H1 (cell line): ENCODE measurements at places on chromosomes 11 and 22. TPM values are rescaled to one million over a fixed set of nuclear protein-coding genes. Genes with fewer than 3 reads are reported as not detected.

GRCh38 chr11:119895981-119896380 lies 167.0 kb upstream of the NECTIN1 start:
- H3K36me3 ChIP-seq = no peaks in the 10 kb centered on the region
- H3K27ac ChIP-seq = no peak overlapping the region
- H3K4me1 ChIP-seq = no peaks in the 10 kb centered on the region

- no peaks in the 10 kb centered on the region for H3K27me3 ChIP-seq
- no peaks in the 10 kb centered on the region for H3K36me3 ChIP-seq
- no peak for DNase-seq
- H3K27ac ChIP-seq = no peak overlapping the region
- no peaks in the 10 kb centered on the region for H3K4me1 ChIP-seq
- H3K4me3 ChIP-seq = no peak overlapping the region
Measured at GRCh38 chr22:29194184-29194583, 11.5 kb upstream of the EMID1 start.

DNA sequence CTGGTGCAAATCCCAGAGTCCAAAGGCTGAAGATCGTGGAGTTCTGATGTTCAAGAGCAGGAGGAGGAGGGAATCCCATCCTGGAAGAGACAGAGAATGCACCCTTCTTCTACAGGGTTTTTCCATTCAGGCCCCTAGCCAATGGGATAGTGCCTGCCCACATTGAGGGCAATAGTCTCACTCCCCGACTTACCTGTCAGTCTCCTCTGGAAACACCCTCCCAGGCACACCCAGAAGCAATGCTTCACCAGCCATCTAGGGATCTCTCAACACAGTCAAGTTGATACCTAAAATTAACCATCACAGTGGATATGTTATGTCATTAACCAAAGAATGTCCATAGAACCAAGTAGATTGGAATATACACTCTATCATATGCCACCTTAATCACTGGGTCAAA lies 72.9 kb downstream of the FAM83F start:
- H3K4me1 ChIP-seq = no peaks in the 10 kb centered on the region
- no peak for DNase-seq
- H3K27me3 ChIP-seq = no peaks in the 10 kb centered on the region
- no peaks in the 10 kb centered on the region for H3K36me3 ChIP-seq

DNA sequence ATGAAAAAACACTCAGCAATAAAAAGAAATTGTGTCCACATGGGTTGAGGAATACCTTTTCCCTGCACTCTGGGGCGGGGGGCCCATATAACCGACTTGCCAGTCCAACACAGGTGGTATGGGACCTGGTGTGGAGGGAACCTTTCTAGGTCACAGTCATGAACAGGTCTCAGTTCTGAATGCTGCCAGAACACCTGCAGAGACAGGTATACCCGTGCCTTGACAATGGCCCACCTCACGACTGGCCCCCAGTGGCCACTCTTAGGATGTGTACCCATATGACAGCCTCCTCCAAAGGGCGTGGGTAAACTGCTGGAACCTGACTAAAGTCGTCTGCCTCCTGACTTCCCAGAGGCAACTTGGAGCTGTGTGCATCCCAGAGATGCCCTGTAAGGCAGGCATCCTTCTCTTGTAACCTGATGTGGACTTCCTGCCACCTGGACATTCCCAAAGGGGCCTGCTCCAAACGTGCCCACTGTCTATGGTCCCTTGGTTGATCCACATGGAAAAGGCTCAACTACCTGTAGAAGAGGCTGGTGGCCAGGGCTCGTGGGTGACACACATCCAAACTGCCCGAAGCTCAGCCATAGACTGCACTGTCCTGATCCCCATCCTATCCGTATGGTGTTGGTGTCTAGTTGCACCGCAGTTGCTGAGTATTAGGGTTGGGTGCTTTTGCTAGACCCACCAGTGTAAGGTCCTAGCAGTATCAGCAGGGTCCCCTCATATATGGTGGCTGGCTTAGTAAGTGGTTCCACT lies 859.3 kb downstream of the BRD1 start:
- H3K27me3 ChIP-seq = no peaks in the 10 kb centered on the region
- no peak for DNase-seq

- H3K4me1 ChIP-seq = no peaks in the 10 kb centered on the region
- H3K27me3 ChIP-seq = peaks cover 1% of the 10 kb centered on the region
- H3K36me3 ChIP-seq = no peaks in the 10 kb centered on the region
- no peak overlapping the region for H3K27ac ChIP-seq
- peak; percentile 1 for DNase-seq
Measured at GRCh38 chr11:37812281-37812880, 1214.3 kb upstream of the RAG2 start.

DNA sequence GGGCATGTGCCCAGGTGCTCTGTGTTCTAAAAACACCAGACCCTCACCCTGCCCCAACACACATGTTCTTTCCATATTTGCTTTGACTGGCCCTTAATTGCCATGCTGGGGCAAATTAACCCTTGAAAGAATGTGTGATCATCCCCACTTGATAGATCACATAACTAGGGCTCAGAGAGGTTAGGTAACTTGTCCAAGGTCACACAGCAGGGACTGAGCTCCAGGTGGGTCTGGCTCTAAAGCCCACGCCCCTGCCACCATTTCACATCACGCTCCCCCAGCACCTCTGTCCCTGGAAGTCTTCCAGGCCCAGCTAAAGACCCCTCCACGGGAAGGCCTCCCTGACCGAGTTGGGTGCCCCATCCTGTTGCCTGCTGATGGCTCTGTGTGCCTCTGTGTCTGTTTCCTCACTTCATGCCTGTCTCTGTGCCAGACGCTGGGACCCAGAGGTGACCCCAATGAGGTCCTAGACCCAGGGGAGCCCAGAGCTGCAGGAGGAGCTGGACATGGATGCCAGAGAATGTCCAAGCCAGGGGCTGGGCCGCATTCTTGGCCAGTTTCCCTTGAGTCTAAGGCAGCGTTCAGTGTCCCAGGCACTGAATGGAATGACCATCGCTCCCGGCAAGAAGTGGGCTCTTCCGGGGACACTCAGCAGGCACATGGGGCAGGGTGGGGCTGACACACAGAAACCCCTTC lies 79.7 kb downstream of the MYO7A start:
- no peak for DNase-seq
- no peak overlapping the region for H3K4me3 ChIP-seq
- no peaks in the 10 kb centered on the region for H3K4me1 ChIP-seq
- H3K36me3 ChIP-seq = no peaks in the 10 kb centered on the region
- no peak overlapping the region for H3K27ac ChIP-seq

- no peak for DNase-seq
- no peaks in the 10 kb centered on the region for H3K36me3 ChIP-seq
- no peak overlapping the region for H3K4me3 ChIP-seq
- no peak overlapping the region for H3K27ac ChIP-seq
- peaks cover 1% of the 10 kb centered on the region; the same call in 1 of the 2 replicates for H3K4me1 ChIP-seq
Measured at GRCh38 chr11:19389787-19390303, 149.1 kb upstream of the E2F8 start.

GRCh38 chr11:1746511-1746931 lies 3.9 kb downstream of the IFITM10 start:
- no peak overlapping the region for H3K27ac ChIP-seq
- H3K36me3 ChIP-seq = no peaks in the 10 kb centered on the region
- H3K27me3 ChIP-seq = peaks cover 36% of the 10 kb centered on the region
- H3K4me3 ChIP-seq = no peak overlapping the region

- no peaks in the 10 kb centered on the region for H3K27me3 ChIP-seq
- H3K36me3 ChIP-seq = no peaks in the 10 kb centered on the region
- H3K27ac ChIP-seq = no peak overlapping the region
- no peak overlapping the region for H3K4me3 ChIP-seq
- DNase-seq = no peak
- no peaks in the 10 kb centered on the region for H3K4me1 ChIP-seq
Measured at GRCh38 chr11:112315057-112315720, 54.5 kb upstream of the PLET1 start.

DNA sequence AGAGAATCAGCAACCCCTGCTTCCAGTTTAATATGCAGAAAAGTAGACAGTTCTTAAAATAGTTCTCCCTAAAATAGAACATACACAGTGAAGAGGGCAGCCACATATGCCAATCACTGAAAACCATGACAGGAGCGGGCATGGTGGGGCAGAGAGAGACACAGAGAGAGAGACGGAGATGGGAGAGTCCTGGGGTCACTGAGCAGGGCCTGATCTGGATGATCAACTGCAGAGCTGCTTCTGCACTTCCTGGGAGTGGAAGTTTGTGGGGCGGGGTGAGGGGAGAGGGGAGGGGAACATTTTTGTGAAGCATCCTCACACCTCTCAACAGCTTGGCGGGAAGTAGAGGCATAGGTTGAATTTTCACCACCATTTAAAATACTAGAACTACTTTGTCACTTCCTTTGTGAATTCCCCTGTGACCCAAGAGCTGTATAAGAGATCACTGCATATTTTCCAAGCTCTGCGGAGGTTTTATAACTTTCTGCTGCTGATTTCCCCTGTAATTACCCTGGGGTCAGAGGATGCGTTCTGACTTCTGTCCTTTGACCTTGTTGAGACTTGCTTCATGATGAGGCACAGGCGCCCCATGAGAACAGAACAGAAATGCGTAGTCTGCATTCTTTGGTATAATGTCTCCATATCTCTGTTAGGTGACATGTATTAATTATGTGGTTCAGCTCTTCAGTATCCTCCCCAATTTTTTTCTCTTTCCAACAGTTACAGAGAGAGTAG lies 419.4 kb downstream of the BRD1 start:
- no peak for DNase-seq
- no peaks in the 10 kb centered on the region for H3K4me1 ChIP-seq
- no peak overlapping the region for H3K4me3 ChIP-seq
- H3K27ac ChIP-seq = no peak overlapping the region
- H3K27me3 ChIP-seq = no peaks in the 10 kb centered on the region
- H3K36me3 ChIP-seq = no peaks in the 10 kb centered on the region

DNA sequence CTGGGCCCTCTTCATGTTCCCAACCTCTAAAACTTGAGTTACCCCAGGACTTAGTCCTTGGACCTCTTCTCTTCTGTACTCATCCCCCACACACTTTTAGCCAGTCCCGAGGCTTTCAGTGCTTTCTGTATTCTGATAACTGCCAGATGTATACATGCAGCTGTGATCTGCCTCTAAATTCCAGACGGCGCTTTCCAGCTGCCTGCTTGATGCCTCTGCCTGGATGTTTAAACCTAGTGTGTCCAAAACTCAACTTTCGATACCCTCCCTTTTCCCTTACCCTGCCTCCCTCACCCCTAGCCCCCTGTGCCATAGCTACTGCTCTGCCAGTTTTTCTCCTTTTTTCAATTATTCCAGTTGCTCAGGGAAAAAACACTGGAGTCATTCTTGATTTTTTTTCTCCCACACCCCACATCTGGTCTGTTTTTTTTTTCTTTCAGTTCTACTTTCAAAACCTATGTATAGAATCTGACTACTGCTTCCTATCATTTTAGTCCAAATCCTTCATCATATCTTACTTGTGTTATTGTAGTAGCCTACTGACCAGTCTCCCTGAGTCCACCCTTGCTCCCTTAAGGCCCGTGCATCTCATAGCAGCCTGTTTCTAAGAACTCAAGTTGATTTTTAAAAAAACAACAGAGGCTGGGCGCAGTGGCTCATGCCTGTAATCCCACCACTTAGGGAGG lies 32.9 kb upstream of the TECTA start:
- no peaks in the 10 kb centered on the region for H3K27me3 ChIP-seq
- peaks cover 2% of the 10 kb centered on the region for H3K4me1 ChIP-seq
- no peak for DNase-seq
- no peak overlapping the region for H3K27ac ChIP-seq
- no peak overlapping the region for H3K4me3 ChIP-seq

GRCh38 chr11:44556735-44557409 lies 8.6 kb upstream of the CD82 start:
- peaks cover 16% of the 10 kb centered on the region for H3K4me1 ChIP-seq
- no peaks in the 10 kb centered on the region for H3K27me3 ChIP-seq
- no peak for DNase-seq
- no peaks in the 10 kb centered on the region for H3K36me3 ChIP-seq

DNA sequence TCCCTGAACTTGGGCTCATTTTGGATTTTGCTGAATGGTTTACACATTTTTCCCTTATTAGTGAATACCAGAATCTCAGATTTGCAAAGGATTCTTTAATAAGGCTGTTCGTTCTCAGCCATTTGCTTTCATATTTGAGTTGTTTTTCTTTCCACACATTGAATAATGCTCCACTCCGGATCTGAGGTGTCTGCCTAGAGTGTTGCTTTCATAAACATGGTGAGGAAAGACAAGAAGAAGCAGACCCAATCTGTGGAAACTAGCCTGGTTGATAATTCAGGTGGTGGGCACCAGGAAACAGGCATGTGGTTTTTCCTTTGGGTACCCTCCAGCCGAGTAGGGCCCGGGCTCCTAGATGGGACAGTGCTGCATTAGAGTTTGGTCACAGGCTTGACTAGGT lies 35.0 kb downstream of the LDLRAD3 start:
- H3K4me3 ChIP-seq = no peak overlapping the region
- DNase-seq = no peak
- no peak overlapping the region for H3K27ac ChIP-seq
- H3K27me3 ChIP-seq = no peaks in the 10 kb centered on the region
- H3K36me3 ChIP-seq = no peaks in the 10 kb centered on the region

DNA sequence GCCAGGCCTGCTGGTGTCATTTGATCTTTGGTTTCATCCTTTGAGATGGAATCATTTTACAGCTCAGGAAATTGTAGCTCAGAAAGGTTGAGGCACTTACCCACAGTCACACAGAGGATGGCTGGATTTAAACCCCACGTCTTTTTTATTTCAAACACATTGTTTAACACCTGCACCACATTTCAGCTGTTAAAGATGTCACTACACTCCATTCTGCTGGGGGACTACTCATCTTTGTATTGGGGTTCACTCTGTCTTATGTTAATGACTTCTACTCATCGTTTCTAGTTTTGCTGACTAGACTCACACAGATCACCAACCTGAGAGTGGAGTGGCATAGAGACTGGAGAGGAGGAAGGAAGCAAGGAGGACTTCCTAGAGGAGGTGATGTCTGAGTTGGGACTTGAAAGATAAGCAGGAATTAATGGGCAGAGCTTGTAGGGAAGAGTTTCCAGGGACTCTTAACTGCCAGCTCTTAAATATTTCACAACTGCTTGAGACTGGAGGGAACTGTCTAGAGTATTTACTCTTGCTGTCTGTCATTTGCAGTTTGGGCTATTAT lies 80.0 kb downstream of the TP53I11 start:
- peaks cover 6% of the 10 kb centered on the region for H3K4me1 ChIP-seq
- DNase-seq = no peak
- no peaks in the 10 kb centered on the region for H3K36me3 ChIP-seq
- no peaks in the 10 kb centered on the region for H3K27me3 ChIP-seq

DNA sequence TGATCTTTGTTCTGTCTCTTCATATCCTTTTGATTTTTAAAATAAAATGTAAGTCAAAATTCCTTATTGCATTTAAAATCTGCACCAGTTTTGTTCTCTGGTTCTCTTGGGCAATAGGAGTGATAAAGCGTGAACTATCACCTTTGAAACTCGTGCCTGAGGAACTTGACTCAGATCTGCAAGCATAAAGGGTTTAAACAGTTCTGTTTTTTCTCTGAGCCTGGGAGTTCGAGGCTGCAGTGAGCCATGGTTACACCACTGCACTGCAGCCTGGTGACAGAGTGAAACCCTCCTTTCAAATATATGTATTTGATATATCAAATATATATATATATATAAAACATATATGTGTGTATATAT lies 38.9 kb upstream of the CLMP start:
- H3K27ac ChIP-seq = no peak overlapping the region
- H3K27me3 ChIP-seq = no peaks in the 10 kb centered on the region
- H3K36me3 ChIP-seq = no peaks in the 10 kb centered on the region
- H3K4me1 ChIP-seq = no peaks in the 10 kb centered on the region
- H3K4me3 ChIP-seq = no peak overlapping the region

MUC2 gene
- total RNA-seq = not detected in 2 replicates

CEND1 gene
- 5.0 and 5.7 TPM in 2 replicates for total RNA-seq

GPR152 gene
- total RNA-seq = not detected in 2 replicates

PRR33 gene
- not detected in 2 replicates for total RNA-seq

SYT9 gene
- 2.4 and 2.9 TPM in 2 replicates for total RNA-seq

BIRC3 gene
- total RNA-seq = 0.15 and 0.20 TPM in 2 replicates

OR5J2 gene
- not detected in 2 replicates for total RNA-seq

CHKA gene
- total RNA-seq = 86.6 and 88.6 TPM in 2 replicates

ARHGAP20 gene
- 0.11 and 0.28 TPM in 2 replicates for total RNA-seq

NELL1 gene
- total RNA-seq = not detected in 2 replicates

RPS6KB2 gene
- total RNA-seq = 41.0 and 43.9 TPM in 2 replicates
